ENCODE measurements at places on chromosomes 1 and 21. TPM values are rescaled to one million over a fixed set of nuclear protein-coding genes. Genes with fewer than 3 reads are reported as not detected.

OR14K1 gene
- not detected for total RNA-seq

SYT6 gene
- total RNA-seq: not detected

TRIM46 gene
- not detected for total RNA-seq

C1orf167 gene
- not detected for total RNA-seq

GRCh38 chr1:231170875-231171274, 9.0 kb downstream of the TRIM67 start:
- no peaks in the 10 kb centered on the region for H3K36me3 ChIP-seq
- H3K27ac ChIP-seq: no peak overlapping the region
- H3K27me3 ChIP-seq: no peaks in the 10 kb centered on the region
- H3K4me1 ChIP-seq: no peaks in the 10 kb centered on the region
- no peak for DNase-seq
- no peak overlapping the region for H3K4me3 ChIP-seq

DNA sequence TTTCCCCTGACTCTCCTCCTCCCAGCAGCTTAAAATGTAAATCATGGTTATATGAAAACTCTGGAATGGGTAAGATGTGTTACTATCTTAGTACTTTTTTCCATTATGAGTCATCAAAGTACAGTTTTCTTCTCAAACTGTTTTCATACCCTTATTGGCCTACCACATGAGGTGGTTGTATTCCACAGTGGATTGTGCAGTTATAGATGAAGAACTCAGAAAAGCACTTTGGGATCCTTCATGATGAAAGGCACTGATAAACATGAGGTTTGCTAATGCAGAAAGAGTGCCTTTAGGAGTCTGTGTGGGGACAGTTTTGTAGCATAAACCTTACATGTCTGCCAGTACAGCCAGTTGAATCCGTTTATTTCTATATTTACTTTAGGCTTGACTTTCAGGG, 32.0 kb upstream of the MYOCOS start:
- peaks cover 37% of the 10 kb centered on the region for H3K36me3 ChIP-seq
- no peaks in the 10 kb centered on the region for H3K4me1 ChIP-seq
- no peak overlapping the region for H3K4me3 ChIP-seq
- no peak overlapping the region for H3K27ac ChIP-seq
- DNase-seq: no peak

- H3K27ac ChIP-seq: no peak overlapping the region
- no peaks in the 10 kb centered on the region for H3K36me3 ChIP-seq
- no peaks in the 10 kb centered on the region for H3K27me3 ChIP-seq
- no peak for DNase-seq
- H3K4me1 ChIP-seq: no peaks in the 10 kb centered on the region
Measured at GRCh38 chr21:26753822-26754221, 91.4 kb downstream of the ADAMTS1 start.

- H3K27ac ChIP-seq: no peak overlapping the region
- H3K4me1 ChIP-seq: no peaks in the 10 kb centered on the region
- no peaks in the 10 kb centered on the region for H3K27me3 ChIP-seq
- H3K36me3 ChIP-seq: no peaks in the 10 kb centered on the region
- no peak for DNase-seq
Measured at GRCh38 chr1:57517587-57518374, 93.9 kb upstream of the DAB1 start.

DNA sequence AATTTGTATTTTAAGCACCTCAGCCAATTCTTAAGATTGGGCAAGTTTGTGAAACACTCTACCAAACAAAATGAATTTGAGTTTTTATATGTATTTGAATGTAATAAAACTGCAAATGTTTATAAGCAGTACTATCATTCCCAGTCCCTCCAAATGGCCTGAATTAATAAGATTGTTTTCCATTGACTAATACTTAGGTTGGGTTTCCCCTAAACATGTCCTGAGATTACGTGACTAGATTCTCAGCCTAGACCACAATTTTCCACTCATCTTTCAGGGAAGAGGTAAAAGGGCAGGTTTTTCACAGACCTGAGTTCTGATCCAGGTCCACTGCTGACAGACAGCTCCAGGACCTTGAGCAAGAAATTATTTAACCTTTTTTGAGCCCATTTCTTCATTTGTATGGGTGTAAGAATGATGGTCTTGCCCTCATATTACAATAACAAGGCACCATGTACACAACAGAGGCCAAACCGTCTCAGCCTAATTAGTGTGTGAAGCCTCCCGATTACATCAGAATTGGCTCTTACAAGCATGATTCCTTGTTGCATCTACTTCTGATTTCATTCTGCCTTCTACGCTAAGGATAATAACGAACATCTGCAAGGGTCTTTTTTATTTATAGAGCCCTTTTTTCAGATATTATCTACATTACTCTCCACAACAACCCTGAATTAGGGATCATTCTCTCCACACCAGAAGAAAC, 51.2 kb downstream of the BEND5 start:
- H3K27me3 ChIP-seq: no peaks in the 10 kb centered on the region
- H3K27ac ChIP-seq: no peak overlapping the region
- no peak for DNase-seq
- no peaks in the 10 kb centered on the region for H3K4me1 ChIP-seq
- H3K4me3 ChIP-seq: no peak overlapping the region
- no peaks in the 10 kb centered on the region for H3K36me3 ChIP-seq

GRCh38 chr1:48611841-48612240, 139.8 kb upstream of the SPATA6 start:
- H3K4me3 ChIP-seq: no peak overlapping the region
- no peaks in the 10 kb centered on the region for H3K27me3 ChIP-seq
- H3K27ac ChIP-seq: no peak overlapping the region
- no peaks in the 10 kb centered on the region for H3K36me3 ChIP-seq
- DNase-seq: no peak
- no peaks in the 10 kb centered on the region for H3K4me1 ChIP-seq

GRCh38 chr1:64263335-64263734, 59.9 kb downstream of the UBE2U start:
- no peak overlapping the region for H3K27ac ChIP-seq
- no peak for DNase-seq
- no peaks in the 10 kb centered on the region for H3K27me3 ChIP-seq
- no peaks in the 10 kb centered on the region for H3K36me3 ChIP-seq

DNA sequence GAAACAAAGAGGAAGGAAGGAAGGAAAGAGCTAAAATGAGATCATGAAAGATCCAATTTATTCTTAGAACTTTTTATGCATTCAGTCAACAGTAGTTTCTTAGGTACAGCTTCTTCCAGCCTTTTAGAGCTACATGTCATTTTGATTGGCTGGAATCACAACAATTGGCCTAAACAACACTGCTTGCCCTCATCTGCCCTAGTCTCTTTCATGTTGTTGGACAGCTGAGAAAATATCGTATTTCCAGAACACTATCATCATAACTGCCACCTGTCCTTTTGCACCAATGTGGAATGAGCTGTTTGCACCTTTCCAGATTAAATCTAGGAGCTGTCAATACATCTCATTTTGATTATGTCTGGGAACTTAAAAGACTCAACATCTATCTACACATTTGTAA, 161.7 kb downstream of the TGFBR3 start:
- DNase-seq: no peak
- no peaks in the 10 kb centered on the region for H3K4me1 ChIP-seq
- H3K27me3 ChIP-seq: no peaks in the 10 kb centered on the region
- H3K4me3 ChIP-seq: no peak overlapping the region
- no peak overlapping the region for H3K27ac ChIP-seq

GRCh38 chr1:110671361-110671760, 3.4 kb downstream of the KCNA3 start:
- no peak overlapping the region for H3K27ac ChIP-seq
- H3K4me1 ChIP-seq: peaks cover 11% of the 10 kb centered on the region
- DNase-seq: no peak
- H3K4me3 ChIP-seq: no peak overlapping the region

- no peak overlapping the region for H3K4me3 ChIP-seq
- no peaks in the 10 kb centered on the region for H3K27me3 ChIP-seq
- DNase-seq: no peak
- H3K27ac ChIP-seq: no peak overlapping the region
Measured at GRCh38 chr1:91720044-91720443, 165.9 kb downstream of the TGFBR3 start.

DNA sequence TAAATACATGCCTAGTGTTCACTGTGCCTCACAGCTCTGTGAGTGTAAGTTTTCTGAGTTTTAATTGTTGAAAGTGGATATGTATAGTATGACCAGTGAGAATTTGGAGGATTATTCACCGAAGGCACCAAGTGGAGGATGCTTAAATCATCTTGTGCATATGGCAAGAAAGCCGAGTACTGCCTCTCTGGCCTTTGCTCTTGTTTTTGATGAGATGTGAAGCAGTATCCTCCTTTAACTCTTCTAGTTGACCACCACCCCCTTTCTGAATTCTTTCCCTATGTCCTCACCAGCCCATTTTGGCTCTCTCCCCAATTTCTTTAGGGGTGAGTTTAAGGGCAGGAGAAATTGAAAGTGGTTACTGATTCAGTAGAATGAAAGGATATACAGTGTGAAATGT, 130.4 kb downstream of the SYT2 start:
- no peaks in the 10 kb centered on the region for H3K27me3 ChIP-seq
- H3K27ac ChIP-seq: no peak overlapping the region
- no peak overlapping the region for H3K4me3 ChIP-seq
- DNase-seq: no peak
- no peaks in the 10 kb centered on the region for H3K36me3 ChIP-seq
- H3K4me1 ChIP-seq: no peaks in the 10 kb centered on the region

GRCh38 chr1:27133991-27134390, 20.9 kb downstream of the SLC9A1 start:
- no peak overlapping the region for H3K27ac ChIP-seq
- no peak overlapping the region for H3K4me3 ChIP-seq
- no peaks in the 10 kb centered on the region for H3K27me3 ChIP-seq
- no peaks in the 10 kb centered on the region for H3K4me1 ChIP-seq
- H3K36me3 ChIP-seq: no peaks in the 10 kb centered on the region

Measured in right lobe of liver (tissue), 6 donors.